Stimulated activated CD8-positive, alpha-beta memory T cell treated with anti-CD3 and anti-CD28 coated beads, Interleukin-7, amount 100 ng/mL, for 1 hour (primary cell): ENCODE measurements at places on chromosomes 2 and 18.

DNA sequence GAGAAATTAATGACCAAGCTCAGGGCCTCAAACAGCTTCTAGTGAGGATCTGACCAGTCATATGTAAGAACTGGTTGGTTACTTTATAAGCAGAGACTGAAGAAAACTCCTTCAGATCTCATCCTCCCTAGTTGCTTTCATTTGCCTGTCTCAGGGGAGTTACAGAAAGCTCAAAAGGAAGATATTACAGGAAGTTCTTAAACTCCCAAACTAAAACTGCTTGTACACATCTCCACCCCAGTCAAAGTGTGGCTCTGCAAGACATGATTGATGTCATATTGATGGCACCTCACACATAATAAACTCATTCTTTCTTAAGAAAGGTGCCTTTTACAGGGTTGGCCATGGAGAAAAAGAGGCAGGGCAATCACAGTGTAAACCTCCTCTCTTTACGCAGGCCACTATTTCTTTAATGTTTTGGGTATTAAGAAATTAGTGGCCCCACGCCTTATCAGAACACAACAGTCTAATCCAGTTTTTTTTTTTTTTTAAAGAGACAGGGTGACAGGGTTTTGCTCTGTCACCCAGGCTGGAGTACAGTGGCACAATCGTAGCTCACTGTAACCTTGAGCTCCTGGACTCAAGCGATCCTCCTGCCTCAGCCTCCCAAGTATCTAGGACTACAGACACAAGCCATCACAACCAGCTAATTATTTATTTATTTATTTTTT, 62.6 kb upstream of the STK17B start:
- DNase-seq: no peak

GRCh38 chr2:98126061-98126460, 39.1 kb downstream of the VWA3B start:
- DNase-seq: no peak

DNA sequence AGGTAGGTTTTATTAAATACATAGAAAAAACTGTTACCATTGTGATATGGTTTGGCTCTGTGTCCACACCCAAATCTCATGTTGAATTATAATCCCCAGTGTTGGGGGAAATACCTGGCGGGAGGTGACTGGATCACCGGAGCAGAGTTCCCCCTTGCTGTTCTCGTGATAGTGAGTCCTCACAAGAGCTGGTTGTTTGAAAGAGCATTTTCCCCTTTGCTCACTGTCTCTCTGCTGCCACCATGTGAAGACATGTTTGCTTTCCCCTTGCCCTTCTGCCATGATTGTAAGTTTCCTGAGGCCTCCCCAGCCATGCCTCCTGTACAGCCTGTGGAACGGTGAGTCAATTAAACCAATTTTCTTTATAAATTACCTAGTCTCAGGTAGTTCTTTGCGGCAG, 352.7 kb upstream of the SLC39A10 start:
- no peak for DNase-seq

- no peak for DNase-seq
These were observed 253.5 kb downstream of the DYSF start for GRCh38 chr2:71706836-71707235.

GRCh38 chr2:129862668-129863067, 116.8 kb upstream of the RAB6C start:
- DNase-seq: no peak

- no peak for DNase-seq
These were observed 31.3 kb downstream of the NIFK start for GRCh38 chr2:121705390-121705789.

GRCh38 chr2:128525653-128526052, 207.0 kb upstream of the HS6ST1 start:
- no peak for DNase-seq

DNA sequence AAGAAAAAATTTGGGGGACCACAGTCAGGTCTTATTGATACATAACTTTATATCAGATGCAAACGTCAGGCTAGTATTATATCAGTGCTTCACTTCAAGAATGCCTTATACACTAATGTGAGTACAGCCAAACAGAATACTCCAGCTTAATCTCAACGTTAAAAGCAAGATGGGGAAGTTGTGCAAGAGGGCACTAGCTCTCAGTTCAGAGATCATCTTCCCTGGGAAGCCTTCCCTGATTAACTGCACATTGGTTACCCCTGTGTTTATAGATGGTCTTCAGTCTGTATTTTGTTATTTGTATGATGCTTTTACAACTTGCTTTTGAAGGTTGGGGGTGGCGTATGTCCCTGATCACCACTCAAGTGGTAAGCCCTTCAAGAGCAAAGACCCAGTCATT, 11.4 kb downstream of the EPAS1 start:
- DNase-seq: no peak

GRCh38 chr2:31950946-31951562, 59.8 kb downstream of the MEMO1 start:
- no peak for DNase-seq

DNA sequence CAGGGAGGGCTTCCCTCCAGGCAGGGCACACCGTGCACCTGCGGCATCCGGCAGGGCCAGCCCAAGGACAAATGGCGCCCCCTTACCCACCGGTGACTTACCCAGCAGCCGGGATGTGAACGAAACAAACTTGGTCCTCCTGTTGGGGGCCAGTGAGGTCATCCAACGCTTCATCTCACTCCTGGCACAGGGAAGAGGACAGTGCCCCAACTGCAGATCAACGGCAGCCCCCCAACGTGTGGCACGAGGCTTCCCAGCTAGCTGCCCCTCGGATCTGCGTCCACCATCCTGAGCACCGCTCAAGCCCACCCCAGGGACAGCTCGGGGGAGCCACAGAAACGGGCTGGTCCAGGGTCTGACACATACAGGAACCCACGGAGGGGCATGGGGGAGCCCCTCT, 12.0 kb downstream of the SNORC start:
- DNase-seq: no peak

- DNase-seq: no peak
These were observed 9.8 kb downstream of the TRAK2 start for GRCh38 chr2:201441409-201441808.
